Fibroblast of villous mesenchyme (primary cell): ENCODE measurements at places on chromosomes 6 and 20. TPM values are rescaled to one million over a fixed set of nuclear protein-coding genes. Genes with fewer than 3 reads are reported as not detected.

SLCO4A1 gene
- total RNA-seq: 0.97 and 3.0 TPM in 2 replicates

DNA sequence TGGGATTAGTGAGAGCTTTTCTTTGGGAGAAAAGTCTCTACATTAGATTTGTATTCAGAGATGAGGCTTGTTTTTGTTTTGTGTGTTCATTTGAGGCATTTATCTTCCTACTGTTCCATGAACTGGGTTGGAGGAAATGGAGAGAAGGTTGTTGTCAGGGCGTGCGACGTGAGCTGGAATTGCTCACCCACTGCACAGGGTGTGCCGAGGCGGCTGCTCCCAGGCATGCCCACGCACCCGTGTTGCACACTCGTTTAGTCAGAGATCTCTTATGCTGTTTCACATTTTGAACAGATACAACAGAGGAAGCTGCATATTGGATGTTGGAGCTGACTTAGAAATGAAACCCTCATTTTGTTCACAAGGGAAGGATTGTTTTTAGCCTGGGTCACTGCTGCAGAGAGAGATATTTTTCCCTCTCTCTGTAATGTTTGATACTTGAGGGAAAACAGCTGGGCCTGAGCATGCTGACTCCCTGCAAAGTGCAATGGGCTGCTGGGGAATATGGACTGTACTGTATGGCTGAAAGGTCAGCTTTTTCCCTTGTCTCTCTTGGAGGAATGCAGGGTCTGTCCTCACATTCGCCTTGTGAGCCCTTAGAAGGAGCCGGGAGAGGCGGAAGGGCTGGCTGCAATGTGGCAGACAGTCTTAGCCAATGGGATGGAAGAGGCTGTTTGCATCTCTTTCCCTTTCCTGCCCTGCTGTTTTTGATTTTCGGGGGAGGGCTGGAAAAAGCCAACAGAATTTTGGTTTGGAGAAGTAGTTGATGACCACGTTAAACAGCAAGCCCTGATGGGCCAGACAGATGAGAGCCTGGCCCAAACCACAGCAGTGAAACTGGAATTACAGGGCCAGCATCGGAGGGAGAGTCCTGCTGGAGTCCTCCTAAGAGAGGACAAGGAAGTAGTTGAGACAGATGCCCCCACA lies 170.8 kb downstream of the SASH1 start:
- DNase-seq: peak; percentile 69

DNA sequence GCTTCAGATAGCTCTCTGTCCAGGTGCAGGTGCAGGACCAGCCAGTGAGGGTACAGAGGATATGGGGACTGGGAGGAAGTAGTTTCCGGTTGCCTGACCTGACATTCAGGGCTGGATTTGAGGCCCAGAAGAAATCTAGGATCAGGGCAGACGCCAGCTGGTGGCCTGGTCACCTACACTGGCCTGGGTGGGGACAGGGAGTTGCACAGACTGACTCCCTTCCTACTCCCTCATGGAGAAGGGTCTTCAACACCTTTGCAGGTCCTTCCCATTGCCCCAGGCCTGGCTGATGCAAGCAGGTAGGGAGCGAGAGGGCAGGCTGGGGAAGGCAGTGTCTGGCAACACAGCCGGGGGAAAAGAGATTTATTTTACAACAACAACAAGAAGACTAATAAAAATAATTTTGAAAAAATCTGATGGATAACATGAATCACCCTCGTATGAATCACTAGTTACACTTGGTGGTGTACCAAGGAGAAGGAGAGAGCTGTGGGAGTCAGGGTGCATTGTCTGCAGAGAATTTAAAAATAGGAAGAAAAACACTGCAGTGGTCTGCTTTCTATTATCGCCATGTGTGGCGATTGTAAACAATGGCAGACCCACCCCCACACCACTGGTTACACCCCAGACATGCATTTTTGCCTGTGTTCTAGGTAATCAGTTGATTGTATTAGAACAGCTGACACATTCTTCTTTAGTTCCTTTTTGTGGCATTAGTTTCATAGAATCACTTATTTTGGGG lies 62.3 kb upstream of the SNX9 start:
- peak; percentile 88 for DNase-seq

DNA sequence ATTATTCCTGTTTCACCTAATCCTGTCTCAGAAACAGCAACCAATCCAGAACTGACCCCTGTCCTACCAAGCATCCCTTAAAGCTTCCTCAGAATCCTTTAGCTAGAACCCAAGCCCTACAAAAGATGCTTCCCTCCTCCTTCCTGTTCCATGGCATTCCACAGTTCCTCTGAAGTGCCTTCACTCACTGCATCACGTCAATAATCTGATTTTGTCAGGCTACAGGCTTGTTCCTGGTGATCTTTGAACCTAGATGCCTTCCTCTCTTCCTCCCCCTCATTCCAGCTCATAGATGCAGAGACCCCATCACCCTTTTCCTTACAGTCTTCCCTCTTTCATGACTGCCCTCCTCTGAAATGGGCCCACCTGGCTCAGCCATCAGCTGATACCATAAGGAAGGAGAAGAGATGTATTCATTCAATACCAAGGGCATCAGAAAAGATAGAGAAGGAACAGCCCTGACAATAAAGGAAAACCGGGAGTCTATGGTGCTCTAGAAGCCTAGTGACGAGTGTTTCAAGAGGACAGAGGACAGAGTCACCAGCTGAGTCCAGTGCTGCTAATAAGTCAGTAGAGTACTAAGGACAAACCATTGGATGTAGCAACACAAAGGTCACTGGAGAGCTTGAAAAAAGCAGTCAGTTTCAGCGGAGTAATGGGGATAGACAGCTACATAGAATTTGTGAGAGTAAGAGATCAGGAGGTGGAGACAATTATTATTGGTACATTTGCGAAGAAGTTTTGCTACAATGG lies 62.5 kb upstream of the SPDEF start:
- no peak for DNase-seq
